ENCODE measurements at places on chromosomes 7 and 10.

DNA sequence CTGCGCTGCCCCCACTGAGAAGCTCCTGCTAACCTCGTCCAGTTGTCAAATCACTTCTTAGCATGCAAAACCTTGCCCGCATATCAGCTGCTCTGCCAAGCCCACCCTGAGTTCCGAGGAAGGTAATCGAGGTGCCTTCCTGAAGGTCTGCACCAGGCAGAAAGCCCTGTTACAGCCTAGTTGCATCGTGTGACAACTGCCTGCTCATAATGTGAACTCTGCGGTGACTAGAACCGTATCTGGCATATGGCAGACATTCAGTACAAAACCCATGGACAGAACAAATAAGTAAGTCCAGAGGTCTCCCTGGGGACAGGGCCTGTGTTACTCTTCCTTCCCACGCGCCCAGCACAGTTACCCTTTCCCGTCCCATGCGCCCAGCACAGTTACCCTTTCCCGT is 394.3 kb downstream of the DNAJB6 start:
- DNase-seq, result no peak

DNA sequence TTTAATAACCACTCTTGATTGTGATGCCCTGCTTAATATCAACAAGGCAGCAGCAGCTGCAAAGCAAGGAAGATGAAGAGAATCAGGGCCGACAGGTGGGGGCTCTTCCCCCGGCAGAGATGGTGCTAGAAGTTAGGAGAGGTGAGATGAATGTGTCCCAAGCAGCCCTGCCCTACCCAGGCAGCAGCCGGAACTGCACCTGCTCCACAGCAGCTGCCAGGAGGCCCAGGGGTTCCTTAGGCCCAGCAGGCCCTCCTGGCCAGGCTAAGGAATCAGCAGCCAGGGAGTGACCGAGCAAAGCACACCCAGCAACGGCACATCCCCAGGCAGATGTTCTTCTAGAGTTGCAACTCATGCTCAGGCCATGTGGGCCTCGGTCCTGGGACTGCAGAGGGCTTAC is 17.9 kb downstream of the AFAP1L2 start:
- no peak for DNase-seq

- no peak for DNase-seq
These were observed 54.1 kb downstream of the UBE2H start for GRCh38 chr7:129898502-129899160.

DNA sequence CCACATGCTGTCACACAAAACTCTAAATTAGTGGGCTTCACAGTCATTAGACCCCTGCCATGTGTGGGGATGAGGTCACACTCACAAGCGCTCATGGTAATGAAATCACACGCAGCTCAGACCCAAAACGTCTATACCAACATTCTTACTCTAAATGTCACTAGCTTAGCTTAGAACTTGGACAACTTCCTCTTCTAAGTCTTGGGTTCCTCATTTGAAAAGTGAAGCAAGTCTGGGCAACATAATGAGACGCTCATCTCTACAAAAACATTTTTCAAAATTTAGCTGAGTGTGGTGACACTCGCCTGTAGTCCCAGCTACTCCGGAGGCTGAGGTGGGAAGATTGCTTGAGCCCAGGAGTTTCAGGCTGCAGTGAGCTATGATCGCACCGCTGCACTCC is 92.7 kb upstream of the MACROH2A2 start:
- no peak for DNase-seq

- DNase-seq, result no peak
These were observed 85.5 kb downstream of the XRCC2 start for GRCh38 chr7:152590481-152590880.

GRCh38 chr7:150335774-150336112 is 5.7 kb downstream of the RARRES2 start:
- no peak for DNase-seq

DNA sequence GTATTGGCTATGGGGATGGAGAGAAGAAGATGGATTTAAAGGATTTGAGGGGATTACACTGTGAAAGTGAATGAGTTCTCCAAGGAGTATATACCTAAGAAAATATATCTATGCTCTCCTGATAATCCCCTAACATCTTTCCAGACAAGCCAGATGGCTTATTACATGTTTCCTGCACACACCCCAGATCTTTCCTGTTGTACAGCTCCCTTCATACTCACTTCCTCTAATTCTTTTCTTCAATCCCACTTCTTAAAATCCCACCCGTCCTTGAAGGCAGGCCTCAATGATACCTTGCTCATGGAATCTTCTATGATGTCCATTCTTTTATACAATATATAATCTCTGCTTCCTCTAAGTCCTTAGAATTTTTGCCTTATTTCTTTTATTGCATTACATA is 317.2 kb upstream of the DGKB start:
- no peak for DNase-seq

GRCh38 chr7:30971840-30972563 is 8.2 kb downstream of the GHRHR start:
- no peak for DNase-seq

- no peak for DNase-seq
These were observed at the start of gene NYAP1 for GRCh38 chr7:100483722-100484672. Gene NYAP1 (plus strand): TSS chr7:100483927. CDS start chr7:100485312, 1,385 bp downstream.

DNA sequence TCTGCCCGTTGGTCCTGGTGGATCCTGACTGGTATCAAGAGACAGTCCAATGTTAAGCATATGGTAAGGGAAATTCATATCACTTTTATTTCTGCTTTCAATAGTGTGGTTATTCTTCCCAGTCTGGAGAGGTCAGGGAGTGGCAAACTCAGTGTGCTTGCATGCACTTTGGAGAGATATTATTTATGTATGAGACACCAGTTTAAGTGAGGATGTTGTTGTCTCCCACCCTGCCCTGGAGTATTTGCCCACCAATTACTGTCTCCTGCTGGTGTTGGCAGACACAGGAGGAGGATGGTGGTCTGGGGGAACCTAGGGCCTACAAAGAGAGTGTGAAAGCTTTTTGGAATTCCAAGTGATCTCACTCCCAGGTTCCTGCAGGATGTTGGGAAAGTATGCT is 59.7 kb downstream of the OR13A1 start:
- DNase-seq, result no peak

DNA sequence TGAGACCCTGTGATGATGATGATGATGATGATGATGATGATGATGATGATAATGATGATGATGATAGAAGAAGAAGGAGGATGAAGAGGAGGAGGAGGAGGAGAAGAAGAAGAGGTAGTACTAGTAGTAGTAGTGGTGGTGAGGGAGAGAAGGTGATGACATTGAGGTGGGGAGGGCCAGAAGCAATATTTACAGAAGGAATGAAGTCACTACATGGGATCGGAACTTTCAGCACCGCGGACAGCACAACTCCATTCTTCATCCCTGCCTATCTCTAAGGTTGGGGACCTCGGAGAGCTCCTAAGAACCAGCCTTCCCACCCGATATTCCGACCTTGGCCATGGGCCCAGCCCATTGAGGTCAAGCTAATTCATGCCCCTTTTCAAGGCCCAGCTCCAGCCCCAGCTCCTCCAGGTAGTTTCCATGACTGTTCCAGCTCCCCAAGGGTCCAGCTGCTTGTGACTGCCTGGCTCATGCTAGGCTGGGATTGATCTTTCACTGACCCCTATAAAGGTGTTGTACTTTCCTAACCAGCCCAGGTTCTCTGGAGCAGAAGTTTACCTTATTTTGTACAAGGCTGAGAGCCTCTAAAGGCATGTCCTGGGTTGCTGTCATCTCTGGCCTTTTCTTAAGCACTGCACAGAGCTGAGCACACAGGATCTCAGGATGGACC is 10.3 kb downstream of the CRHR2 start:
- peak; percentile 30 for DNase-seq

DNA sequence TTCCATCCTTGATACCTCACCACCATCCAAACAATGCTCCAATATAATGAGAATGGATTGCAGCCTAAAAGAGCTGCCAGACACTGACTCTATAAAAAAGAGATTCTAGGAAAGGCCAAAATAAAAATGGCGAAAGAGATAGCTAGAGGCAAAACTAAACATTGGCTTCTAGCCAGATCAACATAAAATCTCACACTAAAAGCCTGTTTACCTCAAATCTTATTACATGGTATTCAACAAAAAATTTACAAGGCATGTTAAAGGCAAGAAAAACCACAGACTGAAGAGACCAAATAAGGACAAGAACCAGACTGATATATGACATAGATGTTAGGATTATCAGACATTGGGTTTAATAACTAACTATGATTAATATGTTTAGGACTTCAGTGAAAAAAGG is 1127.0 kb downstream of the DNAJB9 start:
- no peak for DNase-seq

DNA sequence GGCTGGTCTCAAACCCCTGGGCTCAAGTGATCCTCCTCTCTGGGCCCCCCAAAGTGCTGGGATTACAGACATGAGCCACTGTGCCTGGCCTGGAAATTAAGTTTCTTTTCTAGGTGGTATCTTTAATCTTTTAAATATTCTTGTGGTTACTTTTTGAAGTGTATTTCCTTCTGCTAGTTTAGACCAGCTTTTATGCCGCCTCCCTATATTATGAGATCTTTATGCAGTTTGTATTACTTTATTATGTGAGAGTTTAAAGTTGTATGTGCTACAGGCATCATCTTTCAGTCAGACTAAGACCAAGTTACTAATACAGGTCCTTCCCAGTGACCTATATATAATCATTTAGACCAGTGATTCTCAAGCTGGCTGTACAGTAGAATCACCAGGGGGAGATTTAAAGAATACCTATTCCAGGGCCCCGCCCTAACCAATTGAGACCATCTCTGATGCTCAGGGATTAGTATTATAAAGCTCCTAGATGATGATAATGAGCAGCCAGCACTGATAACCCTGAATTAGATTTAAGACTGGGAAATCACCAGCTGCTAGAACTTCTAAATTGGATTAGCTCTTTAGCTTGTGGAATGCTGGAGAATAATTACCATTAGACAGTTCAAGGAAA is 11.3 kb downstream of the INPP5F start:
- no peak for DNase-seq

- no peak for DNase-seq
These were observed 164.6 kb upstream of the GRM3 start for GRCh38 chr7:86479144-86479543.

DNA sequence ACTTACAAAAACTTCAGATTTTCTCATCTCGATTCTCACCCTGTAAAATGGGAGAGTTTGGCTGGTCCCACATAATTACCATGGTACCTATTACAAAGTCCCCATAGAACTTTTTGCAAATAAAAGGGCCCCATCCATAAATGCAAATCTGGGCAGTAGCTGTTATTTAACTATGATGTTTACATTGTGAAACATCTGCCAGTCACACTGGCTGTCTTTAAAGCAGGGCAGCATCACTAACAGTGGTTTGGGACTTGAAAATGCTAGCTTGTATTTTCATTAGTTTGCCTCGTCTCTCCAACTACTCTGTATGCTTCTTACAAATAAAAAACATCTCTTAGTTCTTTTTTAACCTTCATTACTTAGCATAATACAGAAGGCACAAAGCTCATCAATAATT is 240.7 kb downstream of the FZD1 start:
- no peak for DNase-seq

DNA sequence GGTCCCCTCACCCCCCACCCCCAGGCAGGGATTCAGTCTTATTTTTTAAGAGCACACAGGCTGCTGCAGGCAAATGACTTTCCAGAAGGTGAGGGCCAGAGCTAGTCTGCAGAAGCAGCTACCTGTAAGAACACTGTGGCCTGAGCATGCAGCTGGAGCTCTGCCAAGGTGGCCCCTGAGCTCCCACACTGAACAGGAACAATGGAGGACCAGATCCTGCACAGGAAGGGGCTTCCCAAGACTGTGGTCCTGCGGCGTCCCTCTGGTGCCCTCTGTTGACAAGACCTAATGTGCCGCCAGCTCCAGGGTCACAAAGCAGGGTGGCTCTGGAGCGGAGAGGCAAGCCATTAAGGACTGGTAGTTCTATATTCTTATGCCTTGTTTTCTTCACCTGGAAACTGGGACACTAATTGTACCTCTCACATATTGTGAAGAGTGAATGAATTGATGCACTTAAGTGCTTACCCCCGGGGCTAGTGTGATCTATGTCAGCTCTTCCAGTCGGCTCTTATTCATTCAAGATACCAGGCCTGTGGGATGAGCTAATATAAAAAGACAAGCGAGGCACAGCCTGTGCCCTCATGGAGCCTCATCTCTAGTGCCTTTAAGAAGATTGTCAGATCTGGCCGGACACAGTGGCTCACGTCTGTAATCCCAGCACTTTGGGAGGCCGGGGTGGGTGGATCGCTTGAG is 8.0 kb upstream of the BEND7 start:
- no peak for DNase-seq

Measured in skeletal muscle cell (primary cell).